ENCODE measurements at places on chromosomes 13 and 19.

GRCh38 chr13:37565425-37565824 lies 33.1 kb downstream of the POSTN start:
- no peak for DNase-seq

- DNase-seq = no peak
Observed at GRCh38 chr19:39738814-39739213, 985 bp upstream of the CLC start.

GRCh38 chr19:8204961-8205360 lies 4.2 kb upstream of the CERS4 start:
- peak; percentile 93 for DNase-seq

GRCh38 chr13:60035874-60036273 lies 127.9 kb downstream of the DIAPH3 start:
- no peak for DNase-seq

GRCh38 chr19:3046698-3047495 lies 15.4 kb downstream of the TLE5 start:
- DNase-seq = peak; percentile 48

GRCh38 chr19:32921624-32922023 lies 50.1 kb downstream of the CEP89 start:
- no peak for DNase-seq

DNA sequence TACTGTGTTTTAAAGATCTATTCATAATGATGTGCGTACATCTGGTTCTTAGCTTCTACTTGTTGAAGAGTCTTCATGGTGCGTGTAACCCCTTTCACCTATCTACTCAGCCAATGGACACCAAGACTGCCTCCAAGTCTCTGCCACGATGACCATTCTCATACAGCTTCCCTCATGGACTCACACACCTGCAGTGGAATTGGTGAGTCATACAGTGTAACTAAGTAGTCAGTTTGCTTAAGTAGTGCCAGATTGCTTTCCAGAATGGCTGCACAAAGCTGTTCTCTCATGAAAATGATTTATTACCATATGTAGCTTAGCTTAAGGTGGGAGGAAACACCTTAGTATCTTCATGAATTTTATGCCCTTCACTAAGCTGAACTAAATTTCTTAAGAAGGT lies 112.3 kb downstream of the AKAP11 start:
- DNase-seq = no peak

- no peak for DNase-seq
Observed at GRCh38 chr13:77460195-77460594, 75.3 kb upstream of the SCEL start.

- no peak for DNase-seq
Observed at GRCh38 chr19:30431591-30431990, 59.4 kb downstream of the ZNF536 start.

DNA sequence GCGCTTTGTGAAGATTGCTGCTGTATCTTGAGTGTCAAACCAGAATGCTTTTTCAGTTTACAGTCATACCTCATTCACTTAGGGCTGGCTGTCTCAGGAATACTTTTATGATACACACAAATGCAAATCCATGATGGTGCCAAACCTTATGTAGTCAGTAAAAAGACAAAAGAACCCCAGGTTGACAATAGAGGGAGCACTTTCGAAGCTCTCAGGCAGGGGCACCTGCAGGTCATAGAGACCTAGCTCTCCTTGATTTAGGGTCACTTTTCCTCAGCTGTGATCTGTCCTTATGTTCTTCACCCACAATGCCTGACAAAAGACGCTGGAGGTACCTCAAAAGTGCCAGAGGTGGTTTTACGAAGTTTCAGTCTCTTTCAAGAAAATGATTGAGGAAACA lies 172.2 kb downstream of the DNAJC15 start:
- DNase-seq = no peak

- DNase-seq = no peak
Observed at GRCh38 chr13:111322916-111323331, 2.5 kb downstream of the TEX29 start.

- no peak for DNase-seq
Observed at GRCh38 chr19:12545267-12545666, 6.0 kb downstream of the ZNF564 start.

GRCh38 chr19:38247126-38247525 lies 9.0 kb downstream of the PPP1R14A start:
- no peak for DNase-seq

GRCh38 chr19:17830567-17831418 lies 9.5 kb upstream of the INSL3 start:
- no peak for DNase-seq

- peak; percentile 88 for DNase-seq
Observed at GRCh38 chr19:5580161-5580571, 12.4 kb upstream of the TINCR start.

- no peak for DNase-seq
Observed at GRCh38 chr13:114141261-114141996, 9.0 kb upstream of the RASA3 start.

GRCh38 chr13:31896427-31896826 lies 135.1 kb upstream of the FRY start:
- peak; percentile 13 for DNase-seq

- DNase-seq = no peak
Observed at GRCh38 chr19:42461700-42462324, 19.1 kb upstream of the CXCL17 start.

DNA sequence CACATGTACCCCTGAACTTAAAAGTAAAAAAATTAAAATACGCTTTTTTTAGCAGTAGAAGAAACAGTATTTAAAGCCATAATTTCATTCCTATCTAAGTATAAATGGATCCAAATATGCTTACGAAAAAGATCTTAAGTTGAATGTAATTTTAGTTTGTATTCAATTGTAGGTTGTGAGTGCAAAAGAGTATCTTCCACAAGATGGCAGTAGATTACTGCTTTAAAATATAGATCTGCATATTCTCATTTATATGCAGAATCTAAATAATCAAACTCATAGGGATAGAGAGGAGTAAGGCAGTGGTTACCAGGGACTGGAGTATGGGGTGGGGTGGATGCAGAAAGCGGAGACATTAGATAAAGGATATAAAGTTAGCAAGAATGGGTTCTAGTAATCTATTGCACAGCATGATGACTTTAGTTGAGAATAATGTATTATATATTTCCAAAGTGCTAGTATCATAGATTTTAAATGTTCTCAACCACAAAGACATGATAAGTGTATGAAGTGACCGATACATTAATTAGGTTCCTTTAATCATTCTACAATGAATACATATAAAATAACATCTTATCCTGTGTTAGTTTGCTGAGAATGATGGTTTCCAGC lies 14.2 kb downstream of the OR7A17 start:
- DNase-seq = no peak

GRCh38 chr13:72109863-72110262 lies 242.9 kb upstream of the DACH1 start:
- DNase-seq = no peak

GRCh38 chr13:109673477-109673876 lies 112.9 kb downstream of the IRS2 start:
- DNase-seq = no peak

DNA sequence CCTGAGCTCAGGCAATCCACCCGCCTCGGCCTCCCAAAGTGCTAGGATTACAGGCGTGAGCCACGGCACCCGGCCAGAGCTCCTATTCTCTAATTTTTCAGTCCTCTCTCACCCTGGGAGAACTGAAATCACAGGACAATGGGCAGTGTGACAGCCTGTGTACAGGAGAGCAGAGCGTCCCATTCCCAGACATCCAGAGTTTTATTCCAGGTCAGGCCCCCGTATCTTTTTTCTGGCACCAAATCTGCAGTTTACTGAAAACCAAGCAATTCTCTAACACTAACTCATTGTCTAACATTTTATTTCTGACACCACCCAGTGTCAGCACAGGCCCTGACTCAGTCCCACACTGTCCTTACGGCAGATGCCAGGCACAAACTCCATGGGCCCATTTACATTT lies 6.7 kb downstream of the ZNF708 start:
- DNase-seq = no peak

GRCh38 chr19:34575206-34575605 lies 93.6 kb downstream of the WTIP start:
- DNase-seq = no peak

- DNase-seq = no peak
Observed at GRCh38 chr13:73740666-73741065, 393.5 kb downstream of the KLF12 start.

- DNase-seq = no peak
Observed at GRCh38 chr13:67967031-67967430, 736.9 kb upstream of the PCDH9 start.

DNA sequence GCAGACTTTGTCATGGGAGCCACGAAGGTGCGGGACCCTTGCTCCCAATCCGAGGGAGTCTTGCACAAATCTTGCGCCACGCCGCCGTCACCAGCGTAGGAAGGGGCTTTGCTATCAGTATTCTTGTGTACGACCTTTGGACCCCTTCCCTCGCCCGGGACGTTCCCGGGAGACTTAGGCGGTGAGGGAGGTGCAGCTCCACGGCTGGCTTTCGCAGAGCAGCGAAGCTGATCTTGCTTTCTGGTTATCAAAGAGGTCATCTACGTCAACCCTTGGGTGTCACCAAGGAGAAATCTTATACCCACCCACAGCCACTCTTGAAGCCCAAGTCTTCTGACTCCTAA lies 583 bp downstream of the TECR start:
- no peak for DNase-seq

GRCh38 chr13:22812793-22813192 lies 368.0 kb upstream of the SGCG start:
- DNase-seq = peak; percentile 23

DNA sequence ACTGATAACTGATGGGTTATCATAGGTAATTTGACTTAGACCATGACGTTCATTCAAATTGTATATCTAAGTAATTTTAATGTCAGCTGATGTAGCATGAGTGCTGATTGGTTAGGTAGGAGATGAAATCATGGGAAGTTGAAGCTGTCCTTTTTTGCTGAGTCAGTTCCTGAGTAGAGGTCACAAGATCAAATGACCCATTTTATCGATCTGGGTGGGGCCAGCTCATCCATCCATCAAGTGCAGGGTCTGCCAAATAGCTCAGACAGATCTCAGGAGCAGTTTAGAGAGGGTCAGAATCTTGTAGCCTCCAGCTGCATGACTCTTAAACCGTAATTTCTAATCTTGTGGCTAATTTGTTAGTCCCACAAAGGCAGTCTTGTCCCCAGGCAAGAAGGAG lies 35.3 kb upstream of the CD177 start:
- DNase-seq = no peak

DNA sequence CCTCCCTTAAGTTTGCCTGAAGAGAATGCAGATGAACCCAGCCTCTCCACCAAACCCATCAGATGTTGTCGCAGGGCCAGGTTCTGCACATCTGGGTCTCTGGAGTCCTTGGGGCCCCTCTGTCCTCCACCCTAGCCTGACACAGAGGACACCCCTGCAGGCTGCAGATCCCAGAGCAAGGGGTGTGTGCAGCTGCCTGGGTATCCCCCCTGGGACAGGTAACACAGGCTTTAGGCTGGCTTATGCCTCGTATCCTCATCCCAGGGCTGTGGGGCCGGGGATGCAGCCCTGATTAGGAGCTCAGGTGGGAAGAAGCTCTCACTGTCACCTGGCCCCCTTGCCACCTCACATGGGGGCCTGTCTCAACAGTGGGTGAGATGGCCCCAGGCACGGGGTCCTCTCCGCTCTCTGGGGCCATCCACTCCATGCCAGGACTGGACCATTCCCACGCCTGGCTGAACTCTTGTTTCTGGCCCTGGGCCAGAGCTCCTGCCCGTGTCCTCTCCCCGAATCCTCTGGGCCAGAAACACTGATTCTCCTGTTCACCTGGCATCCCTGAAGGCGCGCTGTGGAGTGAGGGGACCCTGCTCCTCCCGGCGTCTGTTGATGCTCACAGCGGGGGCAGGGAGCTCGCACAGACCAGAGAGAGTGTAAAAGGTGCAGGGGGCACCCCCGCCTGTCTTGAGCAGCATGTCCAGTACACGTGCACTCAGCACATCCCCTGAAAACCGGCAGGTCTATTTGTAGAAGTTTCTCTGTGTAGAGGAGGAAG lies 38.7 kb upstream of the TPM4 start:
- DNase-seq = no peak

DNA sequence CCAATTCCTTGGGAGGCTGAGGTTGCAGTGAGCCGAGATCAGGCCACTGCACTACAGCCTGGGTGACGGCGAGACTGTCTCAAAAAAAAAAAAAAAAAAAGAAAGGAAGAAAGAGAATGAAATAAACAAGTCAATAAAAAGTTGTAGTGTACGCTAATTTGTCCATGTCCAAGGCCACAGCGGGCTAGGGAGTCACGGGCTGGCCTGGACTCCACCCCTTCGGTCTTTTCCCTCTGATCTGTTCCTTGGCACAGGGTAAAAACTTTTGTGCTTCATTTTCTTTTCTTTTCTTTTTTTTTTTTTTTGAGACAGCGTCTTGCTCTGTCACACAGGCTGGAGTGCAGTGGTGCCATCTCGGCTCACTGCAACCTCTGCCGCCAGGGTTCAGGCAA lies 19.4 kb upstream of the MKNK2 start:
- no peak for DNase-seq

DNA sequence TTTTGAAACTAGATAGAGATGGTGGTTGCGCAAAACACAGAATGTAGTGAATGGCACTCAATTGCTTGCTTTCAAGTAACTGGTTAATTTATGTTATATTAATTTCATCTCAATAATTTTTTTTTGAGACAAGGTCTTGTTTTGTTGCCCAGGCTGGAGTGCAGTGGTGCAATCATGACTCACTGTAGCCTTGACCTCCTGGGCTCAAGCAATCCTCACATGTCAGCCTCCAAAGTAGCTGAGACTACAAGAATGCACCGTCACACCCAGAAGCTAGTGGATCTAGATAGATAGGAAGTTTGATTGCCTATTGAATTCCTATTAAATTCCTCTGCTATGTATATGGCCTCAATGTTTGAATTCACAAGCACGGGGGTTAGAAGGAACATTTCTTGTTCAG lies 26.4 kb upstream of the ADGRE2 start:
- no peak for DNase-seq

DNA sequence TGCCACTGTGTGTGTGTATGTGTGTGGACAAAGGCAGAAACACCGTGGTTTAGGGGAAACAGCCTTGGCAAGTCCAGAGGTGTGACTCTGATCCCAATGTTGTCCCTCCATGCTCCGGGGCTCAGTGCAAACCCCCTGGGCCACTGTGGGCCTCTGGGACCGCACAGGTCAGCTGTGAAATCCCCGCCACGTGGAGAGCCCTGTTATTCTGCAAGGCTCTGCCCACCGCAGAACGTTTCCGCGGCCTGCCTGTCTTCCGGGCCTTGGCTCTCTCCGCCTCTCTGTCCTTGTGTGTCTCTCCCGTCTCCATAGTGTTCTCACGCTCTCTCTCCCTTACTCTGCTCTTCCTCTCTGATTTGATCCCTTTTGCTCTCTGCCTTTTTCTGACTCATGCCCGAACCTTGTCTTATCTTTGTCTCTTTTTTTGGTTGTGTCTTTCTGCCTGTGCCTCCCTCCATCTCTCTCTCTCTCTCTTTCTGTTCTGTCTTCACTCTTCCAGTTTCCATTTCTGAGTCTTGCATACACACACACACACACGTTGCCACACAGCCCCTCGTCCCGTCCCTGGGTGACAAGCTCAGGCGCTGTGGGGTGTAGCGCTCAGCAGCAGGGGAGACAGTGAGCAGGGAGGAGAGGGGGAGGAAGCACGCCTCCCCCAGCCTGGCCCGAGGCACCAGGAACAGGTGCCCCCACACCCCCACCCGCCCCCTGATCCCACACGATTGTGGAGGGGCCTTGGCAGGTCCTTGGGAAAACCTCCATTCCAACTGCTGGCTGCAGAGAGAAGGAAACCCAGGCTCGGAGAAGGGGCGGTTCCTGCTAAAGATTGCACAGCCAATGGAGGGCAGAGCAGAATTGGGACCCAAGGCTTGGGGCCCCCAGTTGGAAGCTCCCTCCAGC lies 3.0 kb downstream of the TTYH1 start:
- DNase-seq = no peak

GRCh38 chr19:8893419-8893818 lies 61.2 kb downstream of the MBD3L1 start:
- no peak for DNase-seq

GRCh38 chr13:72071713-72072112 lies 204.7 kb upstream of the DACH1 start:
- peak; percentile 4 for DNase-seq
